ENCODE measurements at places on chromosomes 12 and 14. TPM values are rescaled to one million over a fixed set of nuclear protein-coding genes. Genes with fewer than 3 reads are reported as not detected.

GPRC5D gene
- total RNA-seq: not detected

TAS2R42 gene
- not detected for total RNA-seq

MYH7 gene
- not detected for total RNA-seq

KLRK1 gene
- total RNA-seq: not detected

LTBP2 gene
- total RNA-seq: 32.5 TPM

LRTM2 gene
- total RNA-seq: not detected

BCL11B gene
- 0.18 TPM for total RNA-seq

DPF3 gene
- total RNA-seq: 3.0 TPM

C12orf42 gene
- 0.07 TPM for total RNA-seq

GRCh38 chr14:67240168-67240932 is 885 bp upstream of the PALS1 start:
- DNase-seq: peak; percentile 67

- no peak for DNase-seq
Observed at GRCh38 chr12:83361475-83361874, 674.8 kb downstream of the TMTC2 start.

- no peak for DNase-seq
Observed at GRCh38 chr12:19665121-19665900, 226.0 kb downstream of the AEBP2 start.

DNA sequence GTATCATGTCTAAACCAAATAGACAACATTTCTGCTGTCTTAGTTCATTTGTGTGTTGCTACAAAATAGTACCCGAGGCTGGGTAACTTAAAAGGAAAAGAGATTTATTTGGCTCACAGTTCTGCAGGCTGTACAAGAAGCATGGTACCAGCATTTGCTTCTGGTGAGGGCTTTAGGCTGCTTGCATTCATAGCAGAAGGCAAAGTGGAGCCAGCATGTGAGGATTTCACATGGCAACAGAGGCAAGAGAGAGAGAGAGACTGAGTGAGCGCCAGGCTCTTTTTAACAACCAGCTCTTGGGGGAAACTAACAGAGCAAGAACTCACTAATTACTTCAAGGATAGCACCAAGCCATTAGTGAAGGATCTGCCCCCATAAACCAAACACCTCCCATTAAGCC is 271.4 kb upstream of the SRRM4 start:
- no peak for DNase-seq

GRCh38 chr12:98085046-98085755 is 430.2 kb upstream of the TMPO start:
- DNase-seq: no peak

GRCh38 chr14:90405101-90405500 is 8.3 kb downstream of the CALM1 start:
- no peak for DNase-seq

DNA sequence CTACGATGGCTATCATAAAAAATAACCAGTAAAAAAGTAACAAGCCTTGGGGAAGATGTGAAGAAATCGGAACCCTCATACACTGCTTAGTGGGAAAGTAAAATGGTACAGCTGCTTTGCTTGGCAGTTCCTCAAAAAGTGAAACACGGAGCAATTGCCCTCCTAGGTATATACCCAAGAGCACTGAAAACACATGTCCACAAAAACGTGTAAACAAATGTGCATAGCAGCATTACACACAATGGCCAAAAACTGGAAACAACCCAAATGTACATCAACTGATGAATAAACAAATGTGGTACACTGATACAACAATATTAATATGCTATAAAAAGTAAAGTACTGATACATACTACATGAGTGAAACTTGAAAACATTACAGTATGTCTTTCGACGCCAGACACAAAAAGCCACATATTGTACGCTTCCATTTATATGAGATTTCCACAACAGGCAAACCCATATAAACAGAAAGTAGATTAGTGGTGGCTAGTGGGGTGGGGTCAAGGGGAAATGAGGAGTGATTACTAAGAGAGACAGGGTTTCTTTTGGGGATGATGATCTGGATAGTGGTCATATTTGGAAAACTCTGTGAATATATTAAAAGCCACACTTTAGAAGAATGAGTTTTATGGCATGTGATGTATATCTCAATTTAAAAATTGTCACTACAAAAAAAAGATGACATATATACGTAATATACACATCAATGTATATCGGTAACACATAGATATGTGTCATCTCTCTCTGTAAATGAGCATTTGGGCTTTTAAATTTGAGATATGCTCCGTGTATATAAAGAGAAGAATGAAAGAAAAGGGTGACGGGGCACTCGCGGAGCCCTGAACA is 996 bp downstream of the SLC41A2 start:
- DNase-seq: peak; percentile 10

GRCh38 chr14:70755655-70756054 is 53.7 kb downstream of the MAP3K9 start:
- DNase-seq: peak; percentile 38

- DNase-seq: no peak
Observed at GRCh38 chr14:68650404-68650994, 142.4 kb downstream of the ZFP36L1 start.

DNA sequence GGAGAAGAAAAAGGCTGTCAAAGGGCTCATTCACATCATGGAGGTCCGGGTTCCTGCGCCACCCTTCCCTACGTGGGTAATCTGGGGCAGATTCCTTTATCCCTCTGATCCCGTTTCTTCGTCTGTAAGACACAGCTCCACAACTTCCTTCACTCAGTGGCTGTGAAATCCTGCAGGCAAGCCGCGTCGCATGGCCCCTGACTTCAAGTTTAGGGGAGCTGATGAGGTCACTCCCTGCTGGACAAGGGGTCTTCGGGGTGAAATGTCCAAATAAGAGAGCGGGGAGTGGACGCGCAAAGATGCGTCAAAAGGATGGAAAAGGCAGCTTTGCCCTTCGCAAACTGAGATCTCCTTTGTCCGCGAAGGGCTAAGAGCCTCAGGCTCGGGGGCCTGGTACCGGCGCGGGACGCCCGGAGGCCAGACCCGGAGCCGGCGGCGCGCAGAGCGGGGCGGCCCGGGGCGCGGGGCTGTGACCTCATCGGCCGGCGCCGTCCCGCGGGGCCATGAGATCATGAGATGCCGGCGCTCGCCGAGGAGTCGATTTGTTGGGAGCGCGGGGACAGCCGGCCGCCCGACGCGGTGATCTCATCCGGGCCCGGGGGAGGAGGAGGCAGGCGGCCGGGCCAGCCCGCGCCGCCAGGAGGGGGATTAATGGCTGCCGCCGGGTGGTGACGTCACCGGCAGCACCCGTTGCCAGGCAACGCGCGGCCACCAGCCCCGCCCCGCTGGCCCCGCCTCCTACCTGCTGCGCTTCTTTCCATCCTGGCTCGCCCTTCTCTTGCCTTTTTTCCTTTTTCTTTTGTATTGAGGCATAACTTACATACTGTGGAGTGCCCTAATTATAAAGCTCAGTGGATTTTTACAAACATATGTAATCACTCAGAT is 62.1 kb downstream of the HRK start:
- peak; percentile 93 for DNase-seq

DNA sequence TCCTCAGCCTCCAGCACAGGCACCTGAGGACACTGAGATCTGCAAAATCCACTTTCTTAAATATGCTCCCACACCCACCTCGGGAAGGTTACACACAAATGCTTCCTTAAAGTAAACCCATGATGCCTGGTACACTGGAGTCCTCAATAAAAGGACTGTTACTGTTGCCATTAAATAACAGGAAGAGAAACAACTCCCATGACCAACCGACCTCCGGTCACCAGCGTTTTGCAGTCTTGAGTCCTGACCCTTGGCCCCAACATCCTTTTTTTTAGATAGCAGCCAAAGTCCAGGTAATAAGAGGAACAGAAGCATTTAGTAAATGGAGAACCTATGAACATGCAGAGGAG is 42.4 kb downstream of the ITPK1 start:
- no peak for DNase-seq

DNA sequence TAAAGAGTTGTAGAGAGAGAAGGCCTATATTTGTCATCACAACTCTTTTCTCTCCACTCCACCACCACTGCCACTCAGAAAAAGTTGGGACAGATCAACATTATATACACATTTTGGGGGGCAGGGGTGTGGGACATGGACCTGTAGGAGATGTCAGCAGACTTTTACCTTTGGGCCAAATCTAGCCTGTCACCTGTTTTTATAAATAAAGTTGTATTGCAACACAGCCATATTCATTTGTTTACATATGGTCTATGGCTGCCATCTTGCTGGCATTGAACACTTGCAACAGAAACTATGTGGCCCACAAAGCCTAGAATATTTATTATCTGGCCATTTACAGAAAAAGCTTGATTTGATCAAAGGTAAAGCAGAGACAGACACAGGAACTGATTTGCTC is 250.7 kb downstream of the BTG1 start:
- no peak for DNase-seq

DNA sequence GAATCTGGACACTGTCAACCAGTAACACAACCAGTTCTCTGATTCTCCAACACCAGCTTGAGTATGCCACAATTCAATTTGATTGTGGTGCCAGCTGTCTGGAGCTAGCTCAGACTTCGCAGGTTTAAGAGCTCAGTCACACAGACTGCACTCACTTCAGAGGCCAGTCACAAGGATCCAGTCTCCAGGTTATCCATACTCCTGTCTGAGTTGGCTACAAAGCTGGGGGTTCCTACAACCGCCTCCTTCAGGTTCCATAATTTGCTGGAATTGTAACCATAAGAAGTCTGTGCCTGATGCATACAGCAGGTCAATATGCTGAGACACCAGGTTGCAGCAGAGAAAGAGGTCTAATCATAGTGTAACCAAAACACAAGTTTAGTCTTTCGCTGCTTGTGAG is 70.5 kb upstream of the CPSF6 start:
- no peak for DNase-seq

GRCh38 chr12:76030341-76031080 is 1.1 kb downstream of the PHLDA1 start:
- DNase-seq: peak; percentile 62

- DNase-seq: no peak
Observed at GRCh38 chr12:121724925-121725324, 12.4 kb downstream of the TMEM120B start.

- no peak for DNase-seq
Observed at GRCh38 chr12:53201639-53202038, 5.4 kb downstream of the ITGB7 start.

GRCh38 chr12:120941846-120942405 is 36.4 kb upstream of the HNF1A start:
- no peak for DNase-seq

GRCh38 chr12:64691795-64692583 is 67.2 kb downstream of the GNS start:
- no peak for DNase-seq

- peak; percentile 15 for DNase-seq
Observed at GRCh38 chr12:15627995-15628945, 160.9 kb downstream of the EPS8 start.

DNA sequence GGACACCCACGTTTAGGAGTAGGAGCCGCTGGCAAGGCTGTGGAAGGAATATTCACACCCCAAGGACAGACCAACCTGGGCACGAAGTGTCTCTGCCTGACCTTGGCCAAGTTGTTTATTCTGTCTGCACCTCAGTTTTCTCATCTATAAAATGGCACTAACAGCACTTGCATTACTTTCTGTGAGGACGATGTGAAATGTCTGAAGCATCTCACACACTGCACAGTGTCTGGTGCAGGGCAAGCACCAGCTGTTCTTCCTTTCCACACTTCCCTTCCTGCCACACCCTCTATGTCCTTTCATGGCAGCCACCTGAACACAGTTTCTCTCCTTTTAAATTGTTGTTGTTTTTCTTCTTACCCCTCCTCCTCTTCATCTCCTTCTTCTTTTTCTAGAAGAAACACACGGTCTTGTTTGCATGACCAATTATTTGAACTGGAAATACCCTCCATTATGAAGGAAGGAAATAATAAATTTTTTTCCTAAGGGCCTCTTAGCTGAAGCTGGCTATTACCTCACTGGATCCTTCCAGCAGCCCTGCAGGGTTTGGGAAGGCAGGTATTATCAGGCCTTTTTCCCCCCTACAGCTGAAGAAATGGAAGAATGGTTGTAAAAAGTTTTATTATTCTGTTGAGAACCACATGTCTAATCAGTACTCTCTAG is 42.9 kb upstream of the ATP23 start:
- peak; percentile 16 for DNase-seq

DNA sequence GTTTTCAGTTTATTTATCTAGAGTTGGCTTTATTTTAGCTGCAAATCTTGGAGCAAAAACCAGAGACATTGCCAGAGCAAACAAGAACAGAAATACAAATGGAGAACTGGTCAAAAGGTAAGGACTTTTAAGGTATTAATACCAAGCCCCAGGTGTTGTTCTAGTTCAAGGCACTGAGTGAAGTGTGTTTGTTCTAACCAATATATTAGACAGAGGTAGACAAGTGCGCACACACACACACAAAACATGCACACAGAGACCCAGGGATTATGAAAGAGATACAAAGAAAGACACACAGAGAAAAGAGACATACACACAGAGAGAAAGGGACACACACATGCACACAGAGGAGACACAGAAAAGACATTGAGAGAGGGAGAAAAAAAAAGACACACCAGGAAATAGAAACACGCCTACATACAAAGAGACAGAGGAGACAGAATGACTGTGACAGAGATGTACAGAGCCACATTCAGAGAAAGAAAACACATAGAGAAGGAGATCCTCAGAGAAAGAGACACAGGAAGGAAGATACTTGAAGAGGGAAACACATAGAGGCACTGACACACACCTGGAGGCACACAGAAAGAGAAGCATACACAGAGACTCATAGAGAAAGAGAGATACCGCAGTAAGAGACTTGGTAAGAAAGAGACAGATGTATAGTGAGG is 50.2 kb downstream of the MIPOL1 start:
- DNase-seq: no peak

DNA sequence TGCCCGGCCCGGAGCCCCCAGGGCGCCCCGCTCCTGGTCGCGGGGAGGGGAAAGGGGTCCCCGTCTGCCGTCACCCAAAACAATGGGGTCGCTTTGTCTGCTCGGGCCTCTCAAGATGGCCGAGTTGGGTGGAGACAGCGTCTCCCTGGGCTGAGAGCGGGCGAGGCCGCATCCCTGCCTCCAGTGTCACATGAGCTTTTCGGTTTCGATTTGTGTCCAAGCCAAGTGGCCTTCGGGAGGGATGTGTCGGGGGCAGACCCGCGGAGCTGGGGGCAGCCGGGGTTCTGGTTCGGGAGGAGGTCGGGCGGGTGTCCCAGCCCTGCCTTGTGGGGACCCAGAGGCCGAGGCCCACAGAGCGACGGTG is 790 bp downstream of the DYNC1H1 start:
- DNase-seq: peak; percentile 53

- no peak for DNase-seq
Observed at GRCh38 chr12:128600886-128601285, 222.9 kb downstream of the SLC15A4 start.

DNA sequence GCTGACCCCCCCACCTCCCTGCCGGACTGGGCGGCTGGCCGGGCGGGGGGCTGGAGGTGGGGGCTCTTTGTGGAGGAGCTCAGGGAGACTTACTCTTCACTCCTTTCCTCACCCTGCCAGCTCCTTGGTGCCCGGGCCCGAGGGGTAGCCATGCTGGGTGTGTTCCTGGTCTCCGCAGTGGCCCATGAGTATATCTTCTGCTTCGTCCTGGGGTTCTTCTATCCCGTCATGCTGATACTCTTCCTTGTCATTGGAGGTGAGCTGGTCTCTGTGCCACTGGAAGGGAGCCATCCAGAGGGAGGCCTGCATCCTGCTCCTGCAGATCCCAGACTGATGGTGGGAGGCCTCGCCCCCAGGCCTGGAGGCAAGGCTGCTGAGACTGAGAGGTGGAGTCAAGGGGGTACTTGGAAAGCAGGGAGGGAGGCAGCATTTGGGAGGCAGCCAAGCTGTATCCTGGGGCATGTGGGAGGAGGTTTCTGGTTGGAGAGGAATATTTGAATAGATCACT is 19.7 kb downstream of the SOAT2 start:
- peak; percentile 42 for DNase-seq

GRCh38 chr14:89129570-89129969 is 287.5 kb downstream of the FOXN3 start:
- no peak for DNase-seq

GRCh38 chr12:94012590-94012989 is 135.8 kb upstream of the PLXNC1 start:
- no peak for DNase-seq
